Left cardiac atrium (tissue), 4 donors: ENCODE measurements at places on chromosomes 4 and X. TPM values are rescaled to one million over a fixed set of nuclear protein-coding genes. Genes with fewer than 3 reads are reported as not detected.

GRCh38 chrX:130174045-130174704, 2.4 kb downstream of the RAB33A start:
- DNase-seq: peak; percentile 47

DNA sequence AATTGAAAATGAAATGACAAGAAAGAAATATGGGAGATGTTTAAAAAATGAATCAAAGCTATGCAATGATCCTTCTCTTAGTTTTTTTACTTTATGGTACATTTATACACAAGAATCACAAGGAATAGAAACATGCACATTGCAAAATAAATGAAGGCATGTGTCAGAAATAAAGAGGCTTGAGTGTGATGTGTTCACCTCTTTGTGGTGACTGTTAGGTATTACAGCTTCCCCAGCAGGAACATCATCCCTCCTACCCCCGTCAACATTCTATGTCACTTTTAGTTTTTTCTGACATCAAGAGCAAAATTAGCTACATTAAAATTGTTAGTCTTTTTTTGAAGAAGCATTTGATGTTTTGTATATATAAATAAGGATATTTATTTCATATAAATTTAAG, 214.8 kb downstream of the SLC4A4 start:
- DNase-seq: no peak

DNA sequence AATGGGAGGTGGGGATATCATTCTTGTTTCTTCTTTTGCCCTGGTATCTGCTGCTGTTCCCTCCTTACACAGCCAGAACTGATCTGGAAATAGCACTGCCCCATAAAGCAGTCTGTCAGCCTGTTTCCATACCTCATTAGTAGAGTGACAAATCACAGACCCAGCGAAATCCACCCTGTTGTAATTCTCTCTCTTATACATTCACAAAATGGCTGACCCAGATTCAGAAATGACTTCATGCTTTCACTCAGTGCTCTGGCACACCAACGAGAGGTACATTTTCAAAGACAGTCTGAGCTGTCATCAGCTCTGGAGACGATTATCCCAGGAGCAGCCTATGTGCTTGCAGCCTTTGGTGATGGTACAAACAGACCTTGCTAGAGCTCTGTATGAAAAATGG, 164.6 kb downstream of the AFF2 start:
- DNase-seq: no peak

- DNase-seq: no peak
Observed at GRCh38 chr4:73668782-73669201, 48.6 kb upstream of the RASSF6 start.

- DNase-seq: no peak
Observed at GRCh38 chr4:5750052-5750945, 39.3 kb downstream of the EVC start.

PAGE2 gene
- total RNA-seq: not detected

DNA sequence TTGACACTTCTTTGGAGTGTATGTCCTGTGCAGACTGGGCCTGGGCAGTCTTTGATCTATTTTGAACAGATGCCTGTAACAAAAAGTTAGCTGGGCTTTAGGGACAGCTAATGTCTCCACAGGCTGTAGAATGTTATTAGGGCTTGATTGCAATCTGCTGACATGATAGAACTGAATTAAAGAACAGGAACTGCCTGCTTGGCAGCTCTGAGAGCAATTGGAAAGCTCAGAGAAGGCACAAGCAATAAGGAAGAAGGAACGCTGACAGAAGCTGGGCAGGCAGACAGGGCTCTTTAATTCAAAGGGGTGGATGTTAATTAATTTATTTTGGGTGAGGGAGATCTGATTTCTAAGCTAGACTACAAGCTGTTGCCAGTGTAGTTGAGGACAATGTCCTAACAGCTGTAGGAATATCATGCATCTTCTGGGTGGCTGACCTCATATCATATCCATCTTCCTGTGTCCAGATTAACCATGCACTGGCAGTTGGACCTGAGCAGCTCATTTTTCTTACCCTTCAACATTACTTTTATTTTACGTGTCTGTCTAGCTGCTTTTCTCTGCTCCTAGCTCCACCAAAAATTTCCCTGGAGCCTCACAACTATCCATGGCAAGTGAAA, 20.7 kb upstream of the GRXCR1 start:
- DNase-seq: no peak

DNA sequence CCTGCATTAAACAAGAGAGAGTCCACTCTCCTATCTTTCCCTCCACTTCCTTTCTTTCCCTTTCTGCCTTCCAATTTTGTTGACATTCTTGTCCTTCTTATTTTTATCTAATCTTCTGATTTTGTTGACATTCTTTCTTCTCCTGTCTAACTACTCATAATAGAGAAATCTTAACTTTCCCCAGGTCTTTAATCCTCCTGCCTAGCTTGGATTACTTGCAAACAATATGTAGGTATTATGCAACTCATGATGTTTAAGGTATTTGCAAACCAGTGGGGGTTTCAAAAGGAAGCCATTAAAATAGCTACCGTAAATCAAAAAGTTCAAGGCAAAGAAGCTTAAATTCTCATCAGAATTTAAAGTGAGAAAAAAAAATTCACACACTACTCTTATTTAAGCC, 53.9 kb downstream of the PROM1 start:
- no peak for DNase-seq
